ENCODE measurements at places on chromosomes 4 and X. TPM values are rescaled to one million over a fixed set of nuclear protein-coding genes. Genes with fewer than 3 reads are reported as not detected.
A peak's percentile ranks its signal among the peaks of the same experiment; 100 is the strongest.

DNA sequence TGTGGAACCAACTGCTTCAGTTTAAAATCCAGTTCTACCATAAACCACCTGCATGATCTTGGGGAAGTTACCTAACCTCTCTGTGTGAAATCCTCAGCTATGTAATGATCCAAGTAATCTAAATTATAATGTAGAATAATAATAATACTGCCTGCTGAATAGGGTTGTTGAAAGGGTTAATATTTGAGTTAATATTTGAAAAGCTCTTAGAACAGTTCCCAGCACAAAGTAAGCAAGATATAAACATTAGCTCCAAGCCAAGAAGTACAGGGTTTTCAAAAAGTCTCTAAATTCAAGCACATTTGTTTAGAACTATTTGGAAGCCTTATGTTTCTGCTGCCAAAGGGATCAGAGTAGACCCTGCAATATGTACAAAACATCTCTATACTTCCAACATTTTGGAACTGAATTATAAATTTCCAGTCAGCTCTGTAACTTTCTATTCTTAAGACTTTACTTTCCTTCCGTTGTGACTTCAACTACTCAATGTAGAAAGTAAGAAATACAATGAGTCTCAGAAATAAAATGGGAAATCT, 76.7 kb upstream of the FAM9C start:
- no peak for DNase-seq

- no peak for DNase-seq
Measured at GRCh38 chrX:150872773-150873336, 25.6 kb downstream of the CD99L2 start.

Gene GPR34
- not detected for total RNA-seq

- DNase-seq: no peak
Measured at GRCh38 chr4:855880-856224, 29.9 kb upstream of the CPLX1 start.

- DNase-seq: no peak
Measured at GRCh38 chr4:30543057-30543456, 177.1 kb upstream of the PCDH7 start.

Gene CHRNA9
- total RNA-seq: 0.15 TPM

DNA sequence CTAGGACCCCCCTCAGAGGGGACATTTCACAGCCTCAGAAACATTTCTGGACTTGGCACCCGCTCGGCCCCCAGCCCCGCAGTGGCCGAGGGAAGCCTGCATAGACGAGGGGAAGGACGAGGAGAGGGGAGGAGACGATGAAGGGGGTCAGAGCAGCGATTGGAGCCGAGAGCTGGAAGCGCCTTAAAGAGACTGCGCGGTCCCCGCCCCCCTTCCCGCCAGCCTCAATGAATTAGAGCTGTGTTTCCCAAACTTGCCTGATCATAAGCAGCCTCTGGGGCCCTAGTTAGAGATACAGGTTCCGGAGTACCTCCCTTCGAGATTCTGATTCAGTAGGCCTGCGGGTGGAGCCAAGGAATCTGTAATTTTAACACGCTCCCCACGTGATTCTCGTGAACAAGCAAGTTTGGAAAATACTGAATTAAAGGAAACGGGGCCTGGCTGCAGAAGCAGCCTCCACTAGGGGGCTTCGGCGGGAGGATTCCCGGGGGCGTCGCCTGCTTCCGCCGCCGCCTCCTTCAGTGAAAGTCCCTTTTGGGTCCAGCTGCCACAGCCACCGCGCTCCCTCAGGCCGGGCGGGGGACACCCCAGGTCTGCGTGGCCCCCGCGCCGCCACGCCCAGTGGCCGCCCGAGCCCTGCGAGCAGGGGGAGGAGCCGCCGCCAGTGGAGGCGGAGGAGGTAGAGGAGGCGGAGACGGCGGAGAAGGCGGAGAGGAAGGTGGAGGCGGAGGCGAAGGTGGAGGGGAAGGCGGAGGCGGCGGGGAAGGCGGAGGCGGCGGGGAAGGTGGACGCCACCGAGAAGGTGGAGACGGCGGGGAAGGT, at the start of gene USP27X:
Gene USP27X, plus strand, starts transcription at position 651 of the 822 bp plus-strand sequence. CDS start 824 bp downstream, outside the sequence.
- DNase-seq: peak; percentile 82

Data from HFFc6 (cell line).